ENCODE measurements at places on chromosomes 4 and X.

GRCh38 chrX:70998411-70999027 is 67.6 kb upstream of the SLC7A3 start:
- DNase-seq, result no peak

GRCh38 chr4:148893095-148893494 is 450.9 kb upstream of the NR3C2 start:
- no peak for DNase-seq

GRCh38 chrX:123665197-123665596 is 67.7 kb downstream of the THOC2 start:
- DNase-seq, result no peak

DNA sequence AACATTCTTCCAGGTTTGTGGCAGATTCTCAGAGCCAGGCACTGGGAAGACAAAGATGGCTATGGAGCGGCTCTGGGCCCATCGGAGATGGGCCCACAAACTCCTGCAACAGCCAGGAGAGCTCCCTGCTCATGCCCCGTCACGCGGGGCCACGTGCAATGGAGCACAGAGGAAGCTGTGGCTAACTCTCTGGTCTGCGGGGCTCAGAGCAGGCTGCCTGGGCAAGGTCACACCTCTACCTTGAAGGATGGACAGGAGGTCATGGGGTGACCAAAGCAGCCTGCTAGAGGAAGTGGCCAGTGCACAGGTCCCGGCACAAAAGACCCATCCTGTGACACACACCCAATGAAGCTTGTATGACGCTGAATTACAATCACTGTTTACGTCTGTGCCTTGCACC is 45.2 kb downstream of the C4orf50 start:
- no peak for DNase-seq

- DNase-seq, result no peak
These were observed 230.0 kb upstream of the NWD2 start for GRCh38 chr4:37014584-37014983.

DNA sequence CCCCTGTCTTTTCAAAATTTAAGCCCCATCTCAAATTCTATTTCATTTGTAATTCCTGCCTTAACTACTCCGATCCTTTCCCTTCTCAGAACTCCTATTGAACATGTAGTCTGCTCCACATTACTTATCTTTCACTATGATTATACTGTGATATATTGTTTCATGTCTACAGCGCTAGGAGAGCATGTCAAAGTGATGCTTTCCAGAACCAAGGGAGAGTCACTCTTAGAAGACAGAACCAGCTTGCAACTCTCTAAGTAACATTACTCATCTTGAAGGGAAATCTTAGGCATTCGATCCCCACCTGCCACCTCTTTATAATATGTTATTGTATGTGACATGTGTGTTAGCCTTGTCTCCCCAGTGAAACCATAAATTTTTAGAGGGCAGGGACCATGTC is 10.5 kb downstream of the EXOC1L start:
- DNase-seq, result no peak

- no peak for DNase-seq
These were observed 371.3 kb downstream of the FBXW7 start for GRCh38 chr4:152164561-152164960.

DNA sequence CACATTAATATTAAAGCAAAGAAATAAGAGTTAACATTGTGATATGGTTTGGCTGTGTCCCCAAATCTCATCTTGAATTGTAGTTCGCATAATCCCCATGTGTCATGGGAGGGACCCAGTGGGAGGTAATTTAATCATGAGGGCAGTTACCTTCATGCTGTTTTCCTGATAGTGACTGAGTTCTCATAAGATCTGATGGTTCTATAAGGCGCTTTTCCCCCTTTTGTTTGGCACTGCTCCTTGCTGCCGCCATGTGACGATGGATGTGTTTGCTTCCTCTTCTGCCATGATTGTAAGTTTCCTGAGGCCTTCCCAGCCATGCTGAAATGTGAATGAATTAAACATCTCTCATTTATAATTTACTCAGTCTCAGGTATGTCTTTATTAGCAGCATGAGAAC is 153.8 kb upstream of the GALNT7 start:
- DNase-seq, result no peak

Measured in stimulated activated CD4-positive, alpha-beta T cell treated with anti-CD3 and anti-CD28 coated beads, Interleukin-4, amount 100 ng/mL, for 1 hour (primary cell).